Left ventricle myocardium superior (tissue), 1 donor: ENCODE measurements at places on chromosomes 5 and 9. TPM values are rescaled to one million over a fixed set of nuclear protein-coding genes. Genes with fewer than 3 reads are reported as not detected.

Gene GPR150
- not detected for total RNA-seq

DNA sequence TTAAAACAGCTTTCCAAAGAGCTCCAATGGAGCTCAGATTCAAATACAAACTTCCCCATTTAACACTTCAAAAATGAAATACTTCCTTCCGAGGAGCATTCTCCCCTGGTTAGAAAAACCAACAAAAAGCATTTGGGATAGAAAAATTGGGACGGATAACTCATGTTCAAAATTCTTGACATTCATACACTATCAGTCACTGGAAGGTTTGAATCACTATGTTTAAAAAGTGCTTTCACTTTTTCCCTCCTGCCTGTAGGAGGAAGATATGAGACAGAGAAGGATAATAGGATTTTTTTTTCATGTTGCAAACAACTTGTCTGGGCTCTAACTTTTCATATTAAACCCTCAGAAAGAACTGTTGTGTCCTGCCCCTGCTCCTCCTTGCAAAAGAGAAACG lies 412.0 kb downstream of the ACTL7B start:
- no peak for DNase-seq

GRCh38 chr9:107738789-107739188 lies 249.2 kb upstream of the KLF4 start:
- no peak for DNase-seq

DNA sequence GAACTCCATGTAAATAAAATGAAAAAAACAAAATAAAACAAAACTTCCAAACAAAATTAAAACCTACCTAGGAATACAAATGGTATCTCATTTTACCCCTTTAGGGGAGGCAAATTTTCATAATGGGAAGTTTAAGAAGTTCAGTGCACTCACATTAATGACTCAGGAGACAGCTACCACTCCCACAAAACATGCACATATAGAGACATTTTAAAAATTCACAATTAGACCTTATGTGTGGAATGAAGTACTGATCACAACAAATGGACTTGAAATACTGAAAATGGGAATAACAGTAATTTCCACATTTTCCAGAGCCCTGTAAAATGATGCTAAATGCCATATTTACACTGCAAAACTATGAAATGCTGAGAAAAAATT lies 91.8 kb downstream of the FANCC start:
- no peak for DNase-seq
